Amygdala (tissue), 56 donors: ENCODE measurements at places on chromosomes 2 and 18.

DNA sequence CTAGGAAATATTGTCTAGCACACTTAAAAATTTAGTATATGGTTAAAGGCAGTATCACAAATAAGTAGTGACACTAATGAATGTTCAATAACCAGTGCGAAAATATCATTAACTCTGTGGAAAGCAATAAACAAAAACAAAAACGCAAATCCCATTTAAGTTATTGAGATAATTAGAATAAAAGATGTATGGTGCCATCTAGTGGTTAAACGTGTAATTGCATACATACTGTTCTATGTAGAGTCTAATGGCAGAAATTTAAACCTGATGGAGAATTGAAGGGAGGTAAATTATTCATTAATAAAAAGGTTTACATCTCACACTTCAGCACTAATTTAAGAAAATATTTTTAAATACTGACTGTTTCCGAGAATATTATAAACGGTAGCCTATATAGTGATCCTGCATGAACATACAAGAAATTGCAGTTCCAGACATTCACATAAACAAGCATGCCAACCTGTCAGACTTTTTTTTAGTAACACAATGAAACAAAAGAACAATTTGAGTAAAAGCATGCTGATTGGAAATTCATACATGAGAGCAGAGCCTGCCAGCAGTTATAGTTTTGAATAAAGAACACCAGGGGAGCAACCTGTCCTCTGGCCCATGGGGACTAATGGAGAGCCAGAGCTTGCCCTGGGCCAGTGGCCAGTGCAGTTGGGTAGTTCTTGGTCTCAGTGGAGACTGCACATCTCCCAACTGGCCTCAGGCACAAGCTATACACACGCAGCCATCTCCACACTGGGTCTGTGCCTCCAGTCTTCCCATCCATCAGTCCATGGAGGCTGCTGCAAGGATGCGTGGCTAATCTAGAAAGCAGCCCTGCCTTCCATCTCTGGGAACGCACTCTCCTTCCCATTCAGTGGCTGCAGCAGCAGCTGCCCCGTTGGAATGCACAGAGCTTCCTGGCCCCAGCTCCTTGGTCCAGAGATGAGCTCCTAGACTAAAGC, 28.0 kb downstream of the GCG start:
- no peak for DNase-seq

DNA sequence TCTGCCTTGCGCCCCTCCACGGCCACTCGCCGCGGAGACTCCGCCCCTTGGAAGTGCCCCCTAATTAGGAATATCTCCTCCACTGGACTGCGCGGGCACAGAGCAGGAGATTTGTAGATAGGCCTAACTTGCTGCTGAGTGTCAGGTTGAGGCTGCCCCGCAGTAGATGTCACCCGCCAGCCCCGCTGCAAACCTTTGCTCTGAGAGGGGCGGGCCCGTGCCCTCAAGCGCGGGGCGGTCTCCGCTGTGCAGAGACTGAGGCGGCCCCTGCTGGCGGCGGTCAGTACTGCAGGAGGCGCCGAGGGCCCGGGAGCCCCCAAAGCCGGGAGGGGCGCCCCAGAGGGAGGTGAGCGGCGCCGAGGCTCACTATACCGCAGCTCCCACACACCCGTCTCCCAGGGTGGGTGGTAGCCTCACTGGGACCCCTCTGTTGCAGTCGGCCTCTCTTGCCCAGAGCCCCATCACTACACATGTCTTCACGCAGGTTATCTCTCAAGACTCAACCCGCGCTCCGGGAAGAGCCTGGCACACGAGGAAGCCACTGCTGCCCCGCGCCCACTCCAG, 2.9 kb upstream of the NEURL3 start:
- peak; percentile 35 for DNase-seq

GRCh38 chr2:27233341-27233740, 16.2 kb downstream of the CAD start:
- DNase-seq = no peak

DNA sequence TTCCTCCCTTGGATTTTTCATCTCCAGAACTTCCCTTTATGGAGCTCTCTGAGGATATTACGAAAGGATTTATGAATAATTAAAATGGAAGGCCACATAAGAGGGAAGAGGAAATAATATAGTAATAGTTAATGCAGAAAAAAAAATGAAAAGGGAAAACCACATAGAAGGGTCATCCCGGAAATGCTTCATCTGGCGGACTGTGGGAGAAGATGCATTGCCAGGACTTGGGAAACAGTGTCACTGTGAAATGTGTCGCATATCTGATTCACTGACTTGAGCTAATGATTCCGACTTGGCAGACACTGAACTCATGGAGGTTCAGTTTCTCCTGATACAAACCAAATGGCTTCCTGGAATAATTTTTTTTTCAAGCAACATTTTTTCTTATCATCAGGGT, 129.9 kb upstream of the RMP24 start:
- DNase-seq = no peak

GRCh38 chr2:229071292-229071976, 199.7 kb downstream of the PID1 start:
- no peak for DNase-seq

DNA sequence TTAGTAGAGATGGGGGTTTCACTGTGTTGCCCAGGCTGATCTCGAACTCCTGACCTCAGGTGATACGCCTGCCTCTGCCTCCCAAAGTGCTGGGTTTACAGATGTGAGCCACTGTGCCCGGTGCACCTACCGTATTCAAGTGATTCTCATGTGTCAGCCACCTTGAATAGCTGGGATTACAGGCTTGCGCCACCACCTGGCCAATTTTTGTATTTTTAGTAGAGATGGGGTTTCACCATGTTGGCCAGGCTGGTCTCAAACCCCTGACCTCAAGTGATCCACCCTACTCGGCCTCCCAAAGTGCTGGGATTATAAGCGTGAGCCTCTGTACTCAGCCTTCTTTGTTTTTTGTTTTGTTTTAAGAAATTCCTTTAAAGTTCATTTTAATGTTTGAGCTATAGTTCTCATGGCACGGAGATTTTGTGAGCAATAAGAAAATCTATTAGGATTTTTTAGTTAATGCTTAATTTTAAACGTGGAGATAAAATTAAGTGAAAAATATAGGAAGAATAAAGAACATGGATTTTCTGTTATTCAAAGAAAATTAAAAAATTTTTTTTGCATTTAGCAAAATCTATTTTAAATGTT, 242.6 kb downstream of the PHLPP1 start:
- no peak for DNase-seq

GRCh38 chr2:221518201-221518934, 53.7 kb downstream of the EPHA4 start:
- DNase-seq = no peak

DNA sequence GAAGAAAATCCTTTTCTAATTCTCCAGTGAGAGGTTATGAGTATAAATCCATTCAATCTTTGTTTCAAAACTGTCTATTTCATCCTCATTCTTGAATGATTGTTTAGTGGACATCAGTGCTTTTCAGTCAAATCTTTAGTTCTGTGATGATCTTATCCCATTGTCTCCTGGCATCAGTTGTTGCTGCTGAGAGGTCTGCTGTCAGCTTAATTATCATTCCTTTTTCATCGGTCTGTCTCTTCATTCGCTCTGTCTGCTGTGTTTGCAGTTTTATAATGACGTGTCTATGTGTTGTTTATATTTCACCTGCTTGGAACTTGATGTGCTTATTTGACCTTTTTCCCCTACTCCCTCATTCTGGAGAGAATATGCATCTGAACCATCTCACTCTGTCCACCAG, 69.2 kb upstream of the GLI2 start:
- no peak for DNase-seq
